ENCODE measurements at places on chromosomes 3 and 15.

GRCh38 chr3:484341-484740 lies 287.8 kb downstream of the CHL1 start:
- no peak for DNase-seq

GRCh38 chr3:52268036-52268435 lies 10.4 kb downstream of the WDR82 start:
- no peak for DNase-seq

DNA sequence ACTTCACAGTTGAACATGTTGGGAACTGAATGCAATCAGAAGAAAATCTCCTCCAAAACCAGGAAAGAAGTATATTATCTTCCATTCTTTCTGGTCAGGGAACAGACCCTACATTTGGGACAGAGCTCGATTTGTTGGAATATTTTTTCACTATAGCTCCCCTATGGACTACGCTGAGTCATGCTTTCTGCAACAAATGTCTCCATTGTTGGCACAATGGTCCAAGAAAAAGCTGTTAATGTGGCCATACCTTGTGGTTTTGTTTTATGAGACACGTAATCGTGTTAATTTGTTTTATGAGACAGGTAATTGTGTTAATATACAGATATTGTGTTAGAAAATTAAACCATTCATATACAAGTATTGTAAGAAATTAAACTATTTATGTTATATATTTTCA lies 101.4 kb downstream of the TGFBR2 start:
- no peak for DNase-seq

DNA sequence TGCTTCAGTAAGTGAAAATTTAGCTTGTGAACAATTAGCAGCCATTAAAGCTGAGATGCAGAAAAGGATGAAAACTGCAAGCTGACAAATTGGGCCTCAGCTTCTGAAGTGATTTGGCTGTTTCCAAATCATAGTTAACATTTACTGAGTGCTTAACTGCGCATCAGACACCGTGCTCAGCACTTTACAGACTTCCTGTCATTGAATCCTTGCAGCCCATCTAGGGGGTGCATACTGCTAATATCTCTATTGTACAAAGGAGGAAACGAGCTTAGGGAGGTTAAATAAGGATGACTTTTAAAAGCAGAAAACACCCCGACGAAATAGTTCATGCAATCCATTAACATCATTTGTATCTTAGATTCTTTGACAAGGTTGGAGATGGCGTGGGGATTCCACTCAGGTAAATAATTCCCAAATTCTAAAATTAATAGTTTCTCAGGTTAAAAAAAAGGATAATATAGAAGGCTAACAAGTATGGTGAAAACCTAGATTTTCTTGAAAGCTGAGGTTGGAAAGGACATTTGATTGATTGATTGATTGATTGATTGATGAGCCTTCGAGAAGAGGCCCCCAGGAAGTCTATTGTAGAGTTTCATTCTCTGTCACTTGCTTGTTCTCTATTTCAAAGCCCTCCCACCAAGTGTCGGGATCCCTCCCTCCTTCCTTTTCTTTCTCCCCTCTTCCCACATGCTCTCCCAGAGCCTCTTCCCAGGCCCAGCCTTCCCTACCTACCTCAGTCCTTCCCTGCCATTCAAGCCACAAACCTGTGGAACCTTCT lies 23.5 kb upstream of the EPHB3 start:
- no peak for DNase-seq

- DNase-seq, result no peak
Measured at GRCh38 chr3:18585004-18585968, 160.1 kb upstream of the SATB1 start.

DNA sequence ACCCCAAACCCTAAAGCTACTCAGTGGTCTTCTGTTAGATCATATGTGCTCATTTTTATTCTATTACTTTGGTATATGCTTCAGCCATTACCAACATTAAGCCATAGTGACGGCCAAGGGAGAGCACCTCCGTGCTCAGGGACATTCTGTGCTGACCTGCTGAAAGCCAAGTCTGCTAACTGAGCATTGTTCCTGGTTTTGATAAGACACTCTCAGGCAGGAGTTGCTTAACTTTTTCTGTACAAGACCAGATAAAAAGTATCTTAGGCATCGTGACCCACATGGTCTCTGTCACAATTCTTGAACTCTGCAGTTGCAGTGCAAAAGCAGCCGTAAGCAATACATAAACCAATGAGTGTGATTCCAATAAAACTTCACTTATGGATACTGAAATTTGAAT lies 100.6 kb downstream of the KLHL25 start:
- no peak for DNase-seq

GRCh38 chr3:58429657-58430056 lies 4.0 kb downstream of the PDHB start:
- DNase-seq, result no peak

DNA sequence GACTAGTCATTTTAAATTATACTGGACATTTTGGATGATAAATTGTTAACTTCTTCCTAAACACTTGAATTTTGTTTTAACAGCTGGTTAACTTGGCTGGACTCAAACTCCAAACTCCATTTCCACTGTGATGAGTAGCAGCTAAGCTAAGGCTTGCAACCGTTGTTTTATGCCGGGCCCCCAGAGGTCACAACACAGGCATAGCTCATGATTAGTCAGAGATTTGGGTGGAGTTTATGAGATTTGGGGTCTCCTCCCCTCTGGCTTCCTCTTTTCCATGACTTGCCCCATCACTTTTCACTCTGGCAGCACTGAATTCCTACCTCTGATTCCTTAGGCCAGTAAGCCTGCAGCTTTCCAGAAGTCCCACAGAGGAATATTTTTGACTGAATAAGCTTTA lies 12.8 kb downstream of the THAP10 start:
- no peak for DNase-seq

DNA sequence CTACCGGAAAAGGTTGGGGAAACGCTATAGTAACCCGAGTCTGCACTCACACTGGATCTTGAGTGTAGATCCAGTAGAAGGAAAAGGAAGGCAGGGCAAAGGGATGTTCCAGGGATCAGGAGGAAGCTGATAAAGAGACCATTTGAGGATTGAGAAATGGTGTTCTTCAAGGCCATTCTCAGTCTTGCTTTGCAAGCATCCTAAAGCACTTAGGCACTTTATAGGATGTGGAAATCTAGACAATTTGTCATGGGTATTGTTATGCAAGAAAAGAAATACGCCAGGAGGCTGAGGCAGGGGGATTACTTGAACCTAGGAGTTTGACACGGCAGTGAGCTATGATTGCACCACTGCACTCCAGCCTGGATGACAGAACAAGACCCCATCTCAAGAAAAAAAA lies 13.2 kb upstream of the SCAMP5 start:
- DNase-seq, result no peak

- DNase-seq, result no peak
Measured at GRCh38 chr15:41928100-41928499, 34.2 kb upstream of the SPTBN5 start.

GRCh38 chr3:43854916-43855315 lies 164.2 kb downstream of the ABHD5 start:
- no peak for DNase-seq

DNA sequence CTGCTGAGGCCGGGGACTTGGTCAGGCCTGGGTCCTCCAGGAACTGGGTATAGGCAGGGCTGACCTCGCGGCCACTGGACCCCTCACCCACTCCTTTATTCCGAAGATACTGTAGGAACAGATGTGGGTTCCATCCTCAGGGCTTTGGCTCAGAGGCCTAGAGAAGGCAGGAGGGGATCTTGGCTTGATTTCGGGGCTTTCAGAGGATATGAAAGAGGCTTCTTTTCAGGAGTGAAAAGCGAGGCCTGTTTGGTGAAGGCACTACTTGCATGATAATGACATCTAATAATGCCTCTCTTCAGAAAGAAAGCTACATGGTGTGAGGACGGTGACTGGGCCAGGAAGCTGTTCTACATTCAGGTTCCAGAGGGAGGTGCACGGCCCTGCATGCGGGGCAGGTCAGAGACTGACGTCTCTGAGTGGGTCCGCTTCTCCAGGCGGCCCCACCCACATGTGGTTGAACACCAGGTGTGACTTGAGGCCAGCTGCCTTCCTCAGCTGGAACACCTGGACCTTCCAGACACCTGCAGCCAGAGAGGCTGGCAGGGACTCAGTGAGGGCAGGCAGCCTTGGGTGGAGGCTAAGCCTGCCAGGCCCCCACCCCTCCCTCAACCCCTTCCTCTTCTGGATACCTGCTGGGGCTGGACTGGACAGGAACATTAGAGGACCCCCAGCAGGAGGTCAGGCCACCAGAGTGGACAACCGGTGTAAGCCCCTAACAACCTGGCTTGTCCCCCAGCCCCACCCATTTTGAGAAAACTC lies 31.1 kb upstream of the HHATL start:
- no peak for DNase-seq

DNA sequence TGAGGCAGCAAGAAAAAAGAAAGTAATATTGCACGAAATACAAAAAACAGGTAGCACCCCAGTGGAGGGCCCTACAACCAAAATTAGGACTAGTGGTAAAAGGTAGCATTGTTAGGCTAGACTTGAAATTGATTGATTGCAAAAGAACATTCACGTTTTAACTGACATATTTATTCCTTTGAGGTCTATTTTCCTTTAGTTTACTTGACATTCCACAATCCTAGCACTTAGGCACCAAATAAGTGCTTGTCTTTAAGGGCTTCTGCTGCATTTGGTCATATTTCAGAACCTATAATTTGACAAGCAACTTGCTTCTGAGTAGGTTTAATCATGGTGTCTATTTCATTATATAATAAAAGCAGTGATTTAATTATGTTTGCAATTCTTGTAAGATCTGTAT lies 642.7 kb upstream of the AGTR1 start:
- DNase-seq, result no peak

DNA sequence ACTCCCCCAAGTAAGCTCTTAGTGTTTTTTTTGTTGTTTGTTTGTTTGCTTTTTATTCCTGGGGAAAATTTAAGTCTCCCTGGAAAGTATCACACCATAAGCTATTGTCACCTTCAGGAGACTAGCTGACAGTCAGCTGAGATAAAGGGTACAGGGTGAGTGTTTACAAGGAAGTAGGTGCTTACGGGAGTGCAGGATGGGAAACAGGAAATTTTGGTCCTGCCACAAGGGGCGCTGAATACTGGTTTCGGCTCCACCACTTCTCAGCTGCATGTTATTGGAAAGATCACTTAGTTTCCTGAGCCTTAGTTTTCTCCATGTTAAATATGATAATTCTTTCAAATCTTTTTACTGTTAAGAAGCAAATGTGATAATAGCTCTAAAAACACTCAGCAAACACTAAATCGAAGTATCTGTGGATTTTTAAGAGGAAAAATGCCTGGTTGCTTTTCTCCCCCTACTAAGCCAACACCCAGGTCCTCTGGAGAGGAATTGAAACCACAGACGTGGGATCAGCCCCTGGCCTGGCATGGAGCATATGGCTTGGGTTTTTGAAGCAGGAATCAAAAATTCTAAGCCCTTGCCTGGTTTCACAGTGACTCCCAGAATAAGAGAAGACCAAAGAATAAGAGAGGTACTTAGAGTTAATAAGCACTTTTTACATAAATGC lies 90.7 kb downstream of the SCN11A start:
- no peak for DNase-seq

Measured in activated gamma-delta T cell treated with Interleukin-2 at 50 U/mL for 16 hours (primary cell).